Muscle of arm (tissue), 14 donors: ENCODE measurements at places on chromosomes 2 and 18.

GRCh38 chr2:10397297-10397875 lies 50.7 kb downstream of the ODC1 start:
- no peak for DNase-seq

GRCh38 chr2:45938649-45939511 lies 287.4 kb downstream of the PRKCE start:
- no peak for DNase-seq

DNA sequence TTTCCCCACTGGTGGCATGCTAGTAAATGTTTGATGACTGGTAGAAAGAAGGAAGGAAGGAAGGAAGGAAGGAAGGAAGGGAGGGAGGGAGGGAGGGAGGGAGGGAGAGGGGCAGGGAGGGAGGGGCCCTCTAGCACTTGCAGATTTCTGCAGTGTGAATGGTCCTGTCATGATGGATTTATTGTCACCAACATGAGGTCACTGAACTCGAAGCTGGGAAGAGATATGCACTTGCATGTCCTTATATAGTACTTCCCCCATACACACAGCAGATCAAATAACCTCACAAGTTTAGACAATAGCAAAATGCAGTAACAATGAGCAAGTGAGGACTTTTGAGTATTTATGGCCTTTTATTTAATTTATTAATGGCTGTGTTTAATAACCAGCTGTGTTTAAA lies 44.5 kb upstream of the CXCR4 start:
- DNase-seq, result no peak

DNA sequence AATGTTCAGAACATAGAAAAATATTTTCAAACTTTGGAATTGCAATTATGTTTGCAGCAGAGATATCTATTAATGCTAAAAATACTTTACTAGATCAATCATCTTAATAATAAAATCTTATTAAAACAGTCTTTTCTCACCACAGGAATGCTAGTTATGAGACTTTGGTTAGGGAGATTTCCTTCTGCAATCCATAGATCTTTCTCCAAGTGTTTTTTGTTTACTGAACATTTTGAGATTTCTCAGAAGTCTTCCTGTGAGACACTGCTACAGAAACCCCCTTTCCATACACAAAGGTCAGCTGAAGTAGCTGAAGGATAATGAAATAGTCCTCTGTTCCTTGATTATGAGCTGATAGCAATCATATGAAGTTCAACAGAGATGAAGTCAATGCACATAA lies 59.4 kb upstream of the RAPH1 start:
- no peak for DNase-seq

DNA sequence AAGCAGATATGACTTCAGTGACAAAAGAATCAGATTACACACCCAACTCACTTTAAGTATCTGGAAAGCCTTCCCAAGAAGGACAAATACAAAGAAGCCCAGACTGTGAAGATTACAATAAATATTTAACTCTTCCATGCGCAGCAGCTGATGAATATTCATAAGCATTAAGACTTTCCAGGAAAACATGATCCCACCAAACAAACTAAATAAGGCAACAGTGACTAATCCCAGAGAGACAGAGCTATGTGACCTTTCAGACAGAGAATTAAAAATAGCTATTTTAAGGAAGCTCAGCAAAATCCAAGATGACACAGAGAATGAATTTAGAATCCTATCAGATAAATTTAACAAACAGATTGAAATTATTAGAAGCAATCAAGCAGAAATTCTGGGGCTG lies 108.2 kb upstream of the UBE2E3 start:
- DNase-seq, result no peak

DNA sequence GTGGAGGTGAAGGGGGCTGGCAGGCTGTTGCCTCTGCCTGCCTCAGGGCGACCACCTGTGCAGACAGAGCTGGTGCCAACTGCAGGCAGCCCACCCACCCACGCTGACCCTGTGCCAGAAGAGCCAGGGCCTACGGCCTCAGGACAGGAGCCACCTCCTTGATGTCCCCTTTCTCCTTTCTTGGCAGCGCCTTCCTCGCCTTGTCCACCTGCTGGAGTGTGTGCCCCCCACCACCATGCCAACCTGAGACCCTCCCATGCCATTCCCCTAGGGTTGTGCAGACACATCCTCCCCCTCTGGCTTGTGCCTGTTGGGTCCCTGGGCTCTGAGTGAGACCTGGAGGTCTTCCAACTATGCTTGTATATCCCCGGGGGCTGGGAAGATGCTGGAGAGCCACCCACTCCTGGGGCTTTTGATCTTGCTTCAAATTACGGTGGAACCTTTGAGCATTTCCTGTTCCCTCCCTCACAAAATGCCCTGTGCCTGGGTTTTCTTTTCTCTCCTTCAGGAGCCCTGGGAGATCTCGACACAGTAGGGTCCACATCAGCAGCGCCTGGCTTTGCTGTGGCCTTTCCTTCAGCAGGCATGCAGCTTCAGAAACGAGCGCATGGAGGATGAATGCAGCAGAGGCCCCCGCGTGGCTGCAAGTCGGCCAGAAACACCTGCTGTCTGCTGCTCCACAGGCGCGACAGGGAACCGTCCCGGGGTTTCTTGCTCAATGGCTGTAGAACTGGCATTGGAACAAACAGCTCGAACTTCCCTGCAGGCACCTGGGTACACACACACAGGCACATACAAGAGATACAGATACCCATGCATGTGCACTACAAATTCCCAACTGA lies 65.9 kb upstream of the SH3RF3 start:
- no peak for DNase-seq
